Right ventricle myocardium superior (tissue), 1 donor: ENCODE measurements at places on chromosomes 11 and 22. TPM values are rescaled to one million over a fixed set of nuclear protein-coding genes. Genes with fewer than 3 reads are reported as not detected.

OSM gene
- 0.11 TPM for total RNA-seq

BAD gene
- 90.1 TPM for total RNA-seq

PRR33 gene
- 5.8 TPM for total RNA-seq

RAB39A gene
- total RNA-seq = 0.51 TPM

NDUFA6 gene
- total RNA-seq = 298 TPM

HSPB2 gene
- 42.4 TPM for total RNA-seq

SCGB1D2 gene
- total RNA-seq = 3.7 TPM
